ENCODE measurements at places on chromosomes 5 and 9. TPM values are rescaled to one million over a fixed set of nuclear protein-coding genes. Genes with fewer than 3 reads are reported as not detected.

Gene ADGRD2
- total RNA-seq, result not detected

- no peak overlapping the region for H3K4me3 ChIP-seq
- no peaks in the 10 kb centered on the region for H3K27me3 ChIP-seq
- no peak for DNase-seq
These were observed 7.9 kb downstream of the MTRR start for GRCh38 chr5:7876867-7877266.

GRCh38 chr5:54820346-54821134, 164.9 kb downstream of the ESM1 start:
- H3K27ac ChIP-seq, result no peak overlapping the region
- DNase-seq, result no peak
- no peak overlapping the region for H3K4me3 ChIP-seq
- H3K4me1 ChIP-seq, result no peaks in the 10 kb centered on the region

- no peaks in the 10 kb centered on the region for H3K36me3 ChIP-seq
- H3K27ac ChIP-seq, result no peak overlapping the region
- H3K4me3 ChIP-seq, result no peak overlapping the region
These were observed 197.0 kb downstream of the NR2F1-AS1 start for GRCh38 chr5:93384026-93384425.

- no peak overlapping the region for H3K27ac ChIP-seq
- H3K27me3 ChIP-seq, result no peaks in the 10 kb centered on the region
- H3K4me3 ChIP-seq, result no peak overlapping the region
- DNase-seq, result no peak
These were observed 599.9 kb downstream of the SEMA5A start for GRCh38 chr5:8945972-8946371.

DNA sequence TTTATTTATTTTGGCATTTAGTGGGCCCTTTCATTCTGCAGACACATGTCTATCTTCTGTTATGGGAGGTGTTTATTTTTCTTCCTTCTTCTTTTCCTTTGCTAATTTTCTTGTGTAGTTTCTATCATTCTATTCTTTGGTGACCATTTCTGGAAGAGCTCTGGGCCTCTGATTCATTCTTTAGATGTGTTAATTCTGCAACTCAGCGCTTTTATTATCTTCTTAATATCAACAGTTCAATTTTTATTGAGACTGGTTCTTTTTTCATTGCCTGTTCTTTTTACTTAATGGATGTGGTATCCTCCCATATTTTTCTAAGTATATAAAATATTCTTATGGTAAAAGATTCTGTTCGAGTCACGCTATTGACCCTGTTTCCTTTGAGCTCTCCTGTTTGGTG, 112.0 kb downstream of the HSPA4 start:
- H3K4me1 ChIP-seq, result no peaks in the 10 kb centered on the region
- H3K27me3 ChIP-seq, result no peaks in the 10 kb centered on the region
- DNase-seq, result no peak
- no peak overlapping the region for H3K4me3 ChIP-seq
- no peaks in the 10 kb centered on the region for H3K36me3 ChIP-seq
- no peak overlapping the region for H3K27ac ChIP-seq
